ENCODE measurements at places on chromosomes 6 and 20.

DNA sequence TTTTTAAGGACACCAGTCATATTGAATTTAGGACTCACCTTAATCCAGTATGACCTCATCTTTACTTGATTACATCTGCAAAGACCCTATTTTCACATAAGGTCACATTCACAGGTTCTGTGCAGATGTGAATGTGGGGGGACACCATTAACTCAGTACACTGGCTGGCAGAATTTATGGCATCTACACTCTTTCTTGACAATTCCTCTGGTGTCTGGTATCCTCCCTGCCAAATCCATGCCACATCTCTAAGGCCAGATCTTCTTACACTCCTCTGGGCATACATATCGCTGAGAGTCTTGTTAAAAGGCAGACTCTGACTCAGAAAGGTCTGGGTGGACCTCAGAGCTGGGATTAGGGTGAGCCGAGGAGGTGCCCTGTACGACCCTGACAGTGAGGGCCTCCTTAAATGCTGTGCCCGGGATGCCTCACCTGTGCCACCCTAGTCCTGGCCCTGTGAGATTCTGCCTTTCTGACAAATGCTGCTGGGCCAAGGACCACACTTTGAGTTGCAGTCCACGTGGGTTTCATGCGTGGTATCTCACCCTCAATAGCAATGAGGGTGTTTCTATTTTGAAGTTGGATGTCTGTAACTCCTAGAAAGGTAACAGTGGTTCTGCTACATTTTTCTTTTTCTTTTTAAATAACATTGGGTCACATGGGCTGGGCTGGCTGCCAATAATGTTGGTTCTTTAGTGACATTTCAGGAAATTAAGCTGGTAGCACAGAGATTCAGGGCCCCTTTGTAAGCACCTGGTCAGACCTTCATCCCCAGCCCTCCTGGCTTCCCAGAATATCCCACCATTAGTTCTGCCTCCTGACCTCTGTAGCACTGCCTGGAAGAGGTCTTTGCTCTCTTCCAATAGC lies 17.2 kb upstream of the LRRN4 start:
- no peak for DNase-seq

GRCh38 chr6:143844006-143844405 lies 868 bp downstream of the LTV1 start:
- DNase-seq: no peak

- DNase-seq: no peak
Measured at GRCh38 chr6:89826029-89826528, 3.6 kb upstream of the CASP8AP2 start.

DNA sequence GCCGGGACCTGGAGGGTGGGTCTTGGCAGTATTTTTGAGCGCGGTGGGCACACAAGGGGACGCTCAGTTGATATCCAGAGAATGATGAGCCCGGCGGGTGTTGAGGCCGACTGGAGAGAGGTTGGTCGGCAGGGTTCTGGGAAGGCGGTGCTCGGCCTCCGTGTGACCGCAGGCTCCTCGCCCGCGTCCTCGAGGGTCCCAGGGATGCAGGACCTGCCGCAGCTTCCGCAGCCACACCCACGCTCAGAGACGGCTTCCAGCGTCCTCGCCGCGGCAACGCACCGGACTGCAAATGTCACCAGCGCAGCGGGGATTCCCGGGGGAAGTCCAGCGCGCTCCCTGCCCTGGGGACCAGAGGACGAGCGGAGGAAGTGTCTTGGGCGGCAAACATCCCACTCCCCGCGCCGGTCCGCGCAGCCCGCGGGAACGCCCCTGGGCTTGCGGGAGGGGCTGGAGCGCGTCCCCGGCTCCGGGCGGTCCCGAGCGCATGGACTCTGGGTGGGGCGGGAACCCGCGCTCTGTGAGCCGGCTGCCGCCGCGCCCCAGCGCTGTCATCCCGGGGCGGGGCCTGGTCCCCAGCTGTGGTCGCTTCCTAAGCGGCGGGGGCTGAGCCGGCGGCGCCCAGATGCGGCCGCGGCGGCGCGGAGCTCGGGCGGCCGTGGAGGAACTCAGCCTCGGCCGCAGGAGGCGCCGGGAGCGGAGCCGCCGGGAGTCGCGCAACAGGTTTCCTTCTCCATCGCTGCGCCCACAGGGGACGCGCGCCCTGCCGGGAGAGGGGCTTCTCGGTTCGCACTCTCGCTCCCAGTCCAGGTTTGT lies at the start of gene STX11:
STX11 (plus strand) TSS at position 624 of the 816 bp plus-strand sequence. CDS start 36,111 bp downstream, outside the sequence.
- no peak for DNase-seq

GRCh38 chr20:41480054-41480770 lies 113.6 kb upstream of the EMILIN3 start:
- no peak for DNase-seq

- DNase-seq: no peak
Measured at GRCh38 chr6:131001111-131001736, 61.8 kb downstream of the EPB41L2 start.

- no peak for DNase-seq
Measured at GRCh38 chr6:108574457-108575141, 13.9 kb downstream of the FOXO3 start.

DNA sequence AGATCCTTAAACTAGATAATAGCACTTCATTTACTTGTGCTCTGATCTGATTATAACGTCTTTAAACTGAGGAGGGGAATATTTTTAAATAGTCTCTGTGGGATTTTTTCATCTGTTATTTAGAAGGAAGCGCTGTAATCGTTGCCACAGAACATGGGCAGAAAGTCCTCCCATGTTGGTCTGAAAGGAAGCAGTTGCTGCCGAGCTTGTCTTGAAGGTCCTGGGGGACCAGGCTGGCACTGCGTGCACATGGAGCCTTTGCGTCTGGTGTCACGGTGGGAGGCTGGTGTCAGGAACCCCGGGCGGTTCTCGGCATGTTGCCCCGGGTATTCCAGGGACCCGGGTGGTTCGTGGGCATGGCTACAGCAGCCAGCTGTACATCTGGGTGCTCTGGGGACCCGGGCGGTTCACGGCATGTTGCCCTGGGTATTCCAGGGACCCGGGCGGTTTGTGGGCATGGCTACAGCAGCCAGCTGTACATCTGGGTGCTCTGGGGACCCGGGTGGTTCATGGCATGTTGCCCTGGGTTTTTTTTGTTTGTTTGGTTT lies 11.5 kb downstream of the TPD52L2 start:
- DNase-seq: peak; percentile 77

GRCh38 chr6:14380086-14380820 lies 262.7 kb downstream of the CD83 start:
- DNase-seq: no peak

DNA sequence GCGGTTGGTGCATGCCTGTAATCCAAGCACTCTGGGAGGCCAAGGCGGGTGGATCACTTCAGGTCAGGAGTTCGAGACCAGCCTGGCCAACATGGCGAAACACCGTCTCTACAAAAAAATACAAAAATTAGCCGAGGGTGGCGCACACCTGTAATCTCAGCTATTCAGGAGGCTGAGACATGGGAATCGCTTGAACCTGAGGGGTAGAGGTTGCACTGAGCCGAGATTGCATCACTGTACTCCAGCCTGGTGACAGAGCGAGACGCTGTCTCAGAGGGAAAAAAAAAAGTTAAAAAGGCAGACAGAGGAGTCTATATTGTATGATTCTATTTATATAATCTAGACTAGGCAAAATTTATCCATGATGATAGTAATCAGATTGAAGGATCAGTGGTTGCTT lies 27.3 kb upstream of the PLCG1 start:
- DNase-seq: no peak

DNA sequence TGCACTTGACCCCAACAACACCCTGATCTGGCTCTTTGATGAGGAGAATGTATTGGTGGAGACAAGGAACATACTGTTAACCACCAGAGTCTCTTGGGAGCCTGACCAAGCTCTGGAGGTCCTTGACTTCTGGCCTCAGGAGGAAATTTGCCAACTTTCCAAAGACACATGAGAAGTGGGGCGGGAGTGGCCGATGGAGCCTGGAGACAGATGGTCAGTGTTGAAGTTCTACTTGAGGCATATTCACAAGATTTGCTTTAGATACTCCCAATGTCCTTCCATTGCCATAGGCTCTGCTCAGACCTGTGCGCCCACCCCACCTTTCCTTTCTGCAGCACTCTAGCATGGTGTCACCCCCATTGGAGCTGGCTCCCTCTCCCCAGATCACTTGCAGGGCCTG lies 241.0 kb downstream of the SLC24A3 start:
- no peak for DNase-seq

DNA sequence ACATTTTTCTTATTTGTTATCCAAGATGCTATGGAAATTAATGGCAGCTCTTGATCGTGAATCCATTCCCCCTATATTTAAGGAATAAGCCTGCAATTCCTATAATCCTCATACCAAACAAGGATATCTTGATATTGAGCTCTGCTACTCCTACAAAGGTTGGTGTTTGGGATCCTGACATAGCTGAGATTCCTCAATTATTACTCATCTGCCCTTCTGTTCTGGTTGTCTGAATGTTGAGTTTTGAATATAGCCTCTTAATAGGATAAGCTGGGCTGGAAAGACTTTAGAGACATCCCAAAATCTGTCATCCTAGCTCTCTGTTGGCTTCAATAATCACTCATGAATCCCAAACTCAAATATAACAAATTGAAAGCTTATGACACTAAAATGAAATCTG lies 49.9 kb downstream of the CLIC5 start:
- no peak for DNase-seq

GRCh38 chr20:22411627-22412450 lies 172.5 kb downstream of the FOXA2 start:
- DNase-seq: no peak

DNA sequence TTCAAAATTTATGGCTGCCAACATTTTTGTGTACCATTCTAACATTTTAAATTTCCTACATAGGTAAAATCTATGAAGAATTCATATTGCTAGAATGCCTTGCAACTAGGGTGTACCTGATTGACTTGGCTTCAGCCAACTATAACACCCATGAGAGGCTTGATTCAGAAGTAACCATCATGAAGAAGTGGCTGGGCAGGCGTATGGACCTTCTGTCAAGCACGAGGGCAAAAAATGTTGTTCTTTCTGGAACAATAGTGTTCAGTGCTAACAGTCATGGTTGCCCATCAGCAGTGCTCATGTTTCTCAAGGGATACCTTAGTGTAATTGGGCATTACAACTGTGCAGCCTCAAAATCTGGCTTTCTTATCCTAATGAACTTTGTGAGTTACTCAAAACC lies 42.9 kb downstream of the ID4 start:
- no peak for DNase-seq
